Adipocyte (in vitro differentiated cells): ENCODE measurements at places on chromosomes 11 and 22.
A peak's percentile ranks its signal among the peaks of the same experiment; 100 is the strongest.

DNA sequence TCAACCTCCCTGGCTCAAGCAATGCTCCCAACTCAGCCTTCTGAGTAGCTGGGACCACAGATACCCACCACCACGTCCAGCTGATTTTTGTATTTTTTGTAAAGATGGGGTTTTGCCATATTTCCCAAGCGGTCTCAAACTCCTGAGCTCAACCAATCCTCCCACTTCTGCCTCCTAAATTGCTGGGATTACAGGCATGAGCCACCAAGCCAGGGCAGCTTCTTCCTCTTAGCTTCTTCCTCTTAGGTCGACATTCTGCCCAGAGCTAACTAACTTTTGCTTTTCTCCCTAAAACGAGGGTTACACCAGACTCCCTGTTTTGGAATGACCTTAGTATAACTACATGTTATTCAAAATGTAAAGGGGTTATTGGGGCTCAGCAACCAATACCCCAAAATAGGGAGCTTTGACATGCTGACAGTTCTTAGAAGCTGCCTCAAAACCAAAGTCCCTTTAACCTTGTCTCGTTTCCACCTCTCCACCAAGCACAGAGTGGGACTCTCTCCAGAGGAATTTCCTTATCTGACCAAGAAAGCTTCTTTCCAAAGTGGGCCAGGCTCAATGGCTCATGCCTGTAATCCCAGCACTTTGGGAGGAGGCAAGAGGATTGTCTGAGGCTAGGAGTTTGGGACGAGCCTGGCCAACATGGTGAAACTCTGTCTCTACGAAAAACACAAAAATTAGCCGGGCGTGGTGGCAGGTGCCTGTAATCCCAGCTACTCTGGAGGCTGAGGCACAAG is 7.0 kb downstream of the HPS5 start:
- DNase-seq = no peak

- DNase-seq = no peak
Observed at GRCh38 chr11:102592131-102592530, 33.0 kb downstream of the MMP20 start.

GRCh38 chr22:46087816-46088277 is 62.5 kb upstream of the PPARA start:
- peak; percentile 95 for DNase-seq

GRCh38 chr11:124122123-124122522 is 6.9 kb downstream of the VWA5A start:
- DNase-seq = no peak

GRCh38 chr11:44598831-44599230 is 33.4 kb downstream of the CD82 start:
- DNase-seq = no peak

GRCh38 chr11:117444711-117445658 is 117.3 kb downstream of the CEP164 start:
- DNase-seq = no peak

DNA sequence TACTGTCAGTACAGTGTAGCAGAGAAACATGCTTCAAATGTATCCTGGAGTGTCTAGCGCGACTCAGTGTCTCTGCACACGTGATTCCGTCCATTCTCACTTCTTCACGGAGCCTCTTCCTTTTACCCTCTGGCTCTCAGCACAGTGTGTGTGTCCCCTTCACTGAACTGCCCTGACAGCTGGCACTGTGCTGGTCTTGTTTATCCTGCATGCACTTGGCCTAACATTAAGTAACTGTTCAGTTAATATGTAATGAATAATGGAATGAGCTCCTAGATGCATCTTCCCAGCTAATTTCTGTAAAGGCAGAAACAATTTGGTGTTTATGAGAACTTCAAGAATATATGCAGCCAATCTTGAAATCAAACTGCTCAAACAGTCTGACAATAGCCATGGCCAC is 44.4 kb downstream of the KMT5B start:
- no peak for DNase-seq

GRCh38 chr11:66728693-66729385 is at the start of gene SPTBN2:
TSS of gene SPTBN2 (minus strand) at chr11:66729216. CDS start at chr11:66721240, 7,976 bp downstream.
- DNase-seq = peak; percentile 25

- DNase-seq = no peak
Observed at GRCh38 chr22:41777749-41778425, 22.6 kb upstream of the CCDC134 start.

DNA sequence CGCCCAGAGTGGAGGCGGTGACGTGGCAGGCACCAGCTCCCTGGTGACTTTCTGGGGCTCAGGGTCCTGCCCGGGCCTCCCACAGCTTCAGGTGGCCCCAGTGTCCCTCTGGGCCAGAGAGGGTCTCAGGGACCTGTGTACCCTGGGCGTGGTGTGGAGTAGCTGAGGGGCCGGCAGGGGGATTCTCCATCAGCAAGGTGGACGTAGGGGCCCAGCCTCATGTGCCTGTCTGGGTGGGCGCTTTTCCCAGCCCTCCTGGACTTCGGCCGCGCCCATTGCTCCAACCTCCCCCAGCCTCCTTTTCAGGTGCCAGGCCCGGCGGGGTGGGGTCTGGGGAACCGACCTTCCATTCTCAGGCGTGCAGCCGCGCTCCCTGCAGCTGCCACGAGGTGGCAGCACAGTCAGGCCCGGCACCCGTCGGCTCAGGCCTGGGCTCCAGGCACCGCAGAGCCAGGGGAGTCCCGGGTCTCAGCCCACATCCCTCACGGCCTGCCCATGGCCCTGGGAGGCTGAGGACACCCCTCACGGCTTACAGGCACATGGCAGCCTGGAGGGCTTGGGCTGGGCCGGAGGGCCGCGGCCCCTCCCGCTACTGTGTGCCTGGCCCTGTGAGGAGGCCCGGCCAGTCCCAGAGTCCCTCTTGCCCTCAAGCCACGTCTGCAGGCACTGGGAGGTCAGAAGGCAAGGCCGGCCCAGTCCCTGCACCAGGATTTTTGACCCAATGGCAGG is 19.9 kb upstream of the MUC5B start:
- DNase-seq = peak; percentile 77

GRCh38 chr22:19634226-19634975 is 79.9 kb upstream of the SEPTIN5 start:
- no peak for DNase-seq

- DNase-seq = peak; percentile 91
Observed at GRCh38 chr11:58905721-58906547, 33.4 kb upstream of the GLYATL1 start.

- no peak for DNase-seq
Observed at GRCh38 chr11:76335842-76336241, 45.1 kb downstream of the THAP12 start.

GRCh38 chr11:35237860-35238715 is 99.1 kb downstream of the CD44 start:
- DNase-seq = peak; percentile 48

- no peak for DNase-seq
Observed at GRCh38 chr22:42760806-42761565, 40.3 kb upstream of the A4GALT start.

GRCh38 chr11:66979336-66979980 is 4.4 kb downstream of the C11orf86 start:
- DNase-seq = no peak

GRCh38 chr22:41223535-41223934 is 17.2 kb downstream of the CHADL start:
- DNase-seq = no peak

DNA sequence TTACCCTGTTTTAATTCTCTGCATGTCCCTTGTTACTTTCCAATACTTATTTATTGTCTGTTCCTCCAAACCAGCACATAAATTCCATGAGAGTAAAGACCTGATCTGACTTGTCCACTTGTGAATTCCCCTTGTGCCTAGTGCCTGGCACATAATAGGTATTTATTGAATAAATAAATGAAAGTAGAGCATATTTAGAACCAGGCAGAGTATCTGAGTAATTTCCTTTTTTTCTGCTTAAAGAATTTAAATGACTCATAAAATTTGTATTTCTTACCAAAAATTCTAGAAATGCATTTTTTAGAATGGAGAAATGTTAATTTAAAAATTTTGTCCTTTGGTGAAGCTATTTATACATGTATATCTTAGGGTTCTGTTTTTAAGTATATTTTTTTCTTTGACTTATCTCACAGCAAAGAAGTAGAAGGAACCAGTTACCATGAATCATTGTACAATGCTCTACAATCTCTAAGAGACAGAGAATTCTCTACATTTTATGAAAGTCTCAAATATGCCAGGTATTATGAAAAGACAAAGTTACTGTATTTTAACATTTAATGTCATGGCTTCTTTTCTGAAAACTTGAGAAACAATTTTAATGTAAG is 96.8 kb downstream of the ATM start:
- peak; percentile 54 for DNase-seq

DNA sequence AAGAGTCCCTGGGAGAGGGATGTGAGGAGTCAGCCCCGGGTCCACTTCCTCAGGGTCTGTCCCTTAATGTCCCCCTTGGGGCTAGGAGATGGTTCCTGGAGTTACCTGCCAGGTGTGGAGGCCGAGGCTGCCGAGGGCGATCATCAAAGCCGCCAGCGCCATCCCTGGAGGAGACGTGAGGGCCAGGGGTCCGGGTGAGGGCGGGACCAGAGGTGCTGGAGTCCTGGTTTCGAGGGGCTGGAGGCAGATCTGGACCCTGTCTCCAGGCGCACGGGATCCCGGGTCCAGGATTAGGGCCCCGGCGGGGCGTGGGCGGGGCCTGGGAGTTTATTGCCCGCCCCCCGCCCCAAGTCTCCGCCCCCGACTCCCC is at the start of gene ART5:
TSS of gene ART5 (minus strand) at position 292 of the 370 bp plus-strand sequence. CDS start at position 162, 130 bp downstream.
- no peak for DNase-seq

- DNase-seq = peak; percentile 1
Observed at GRCh38 chr22:35191412-35191811, 65.9 kb upstream of the HMGXB4 start.

GRCh38 chr11:43164831-43165230 is 147.0 kb upstream of the API5 start:
- DNase-seq = no peak

DNA sequence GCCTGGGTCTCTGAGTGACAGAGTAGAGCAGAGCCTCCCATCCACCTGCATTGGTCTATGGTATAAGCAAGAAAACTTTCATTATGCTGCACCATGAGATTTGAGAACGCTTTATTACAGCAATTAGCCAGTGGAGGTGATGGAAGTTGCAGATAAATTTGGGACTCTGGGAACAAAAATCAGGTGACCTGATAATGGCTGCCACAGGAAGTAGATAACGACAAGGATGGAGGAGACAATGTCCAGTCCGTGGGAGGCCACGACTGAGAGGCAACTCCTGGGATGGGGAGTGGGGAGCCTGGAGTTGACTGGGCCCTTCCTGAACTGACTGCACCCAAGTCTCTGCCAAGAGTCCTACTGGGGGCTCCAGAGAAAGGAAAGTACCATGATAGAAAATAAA is 4.7 kb downstream of the MRGPRD start:
- DNase-seq = no peak

DNA sequence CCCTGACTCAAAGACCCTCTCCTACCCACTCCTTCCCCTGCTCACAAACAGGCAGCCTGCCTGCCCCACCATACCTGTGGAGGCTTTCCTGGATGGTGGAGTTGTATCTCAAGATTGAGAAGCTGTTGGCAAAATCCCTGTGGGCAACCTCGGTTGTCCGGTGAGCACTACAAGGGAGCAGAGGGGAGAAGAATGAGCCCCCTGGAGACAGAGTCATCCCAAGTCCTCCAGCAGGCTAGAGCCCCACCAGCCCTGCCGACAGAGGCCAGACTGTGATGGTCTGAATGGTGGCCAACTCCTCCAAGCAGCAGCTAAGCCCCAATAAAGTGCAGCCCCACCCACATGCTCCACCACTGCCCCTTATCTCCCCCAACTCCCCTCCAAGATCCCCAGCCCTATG is 17.5 kb downstream of the TMPRSS13 start:
- no peak for DNase-seq

DNA sequence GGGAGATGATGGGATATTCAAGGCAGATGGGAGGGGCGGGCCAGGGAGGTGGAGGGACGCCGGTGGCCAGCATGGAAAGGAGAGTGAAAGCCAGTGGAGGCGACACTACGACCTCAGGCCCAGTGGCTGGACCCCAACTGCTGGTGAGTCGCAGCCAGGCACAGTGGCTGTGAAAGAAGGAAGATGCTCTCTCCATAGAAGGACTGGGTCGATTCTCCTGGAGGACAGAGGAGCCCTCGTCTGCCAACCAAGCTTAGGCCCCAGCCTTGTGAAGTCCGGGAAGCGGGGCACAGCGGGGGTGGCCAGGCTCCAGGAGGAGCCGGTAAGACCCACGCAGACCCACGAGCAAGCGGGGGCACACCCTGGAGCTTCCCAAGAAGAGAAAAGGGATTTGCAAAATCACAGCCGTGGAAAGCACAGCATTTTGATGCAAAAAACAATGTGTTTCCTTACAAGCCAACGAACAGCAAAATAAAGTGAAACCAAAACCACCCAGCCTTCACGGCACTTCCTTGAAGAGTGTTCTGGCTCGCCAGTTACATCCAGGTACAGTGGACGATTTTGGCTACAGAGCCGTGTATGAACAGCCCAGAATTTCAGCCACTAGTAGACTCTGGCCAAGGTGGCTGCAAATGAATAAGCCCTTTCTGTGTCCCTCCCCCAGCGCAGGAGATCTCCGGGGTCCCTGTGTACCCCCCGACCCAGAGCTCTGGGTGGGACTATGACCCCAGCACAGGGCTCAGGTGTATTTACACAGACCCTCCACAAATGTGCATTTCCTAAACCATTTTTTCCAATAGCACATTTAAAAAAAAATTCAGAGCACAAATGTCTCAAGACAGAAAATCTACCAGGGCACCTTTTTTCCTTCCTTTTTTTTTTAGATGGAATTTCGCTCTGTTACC is 96.9 kb downstream of the TRMU start:
- no peak for DNase-seq

- no peak for DNase-seq
Observed at GRCh38 chr22:34278121-34278520, 357.8 kb upstream of the LARGE1 start.

GRCh38 chr22:29346659-29347058 is 31.2 kb upstream of the RASL10A start:
- DNase-seq = no peak

GRCh38 chr11:28228196-28228895 is 120.2 kb downstream of the METTL15 start:
- peak; percentile 40 for DNase-seq

- DNase-seq = no peak
Observed at GRCh38 chr11:120314861-120315260, 10.2 kb upstream of the TLCD5 start.

DNA sequence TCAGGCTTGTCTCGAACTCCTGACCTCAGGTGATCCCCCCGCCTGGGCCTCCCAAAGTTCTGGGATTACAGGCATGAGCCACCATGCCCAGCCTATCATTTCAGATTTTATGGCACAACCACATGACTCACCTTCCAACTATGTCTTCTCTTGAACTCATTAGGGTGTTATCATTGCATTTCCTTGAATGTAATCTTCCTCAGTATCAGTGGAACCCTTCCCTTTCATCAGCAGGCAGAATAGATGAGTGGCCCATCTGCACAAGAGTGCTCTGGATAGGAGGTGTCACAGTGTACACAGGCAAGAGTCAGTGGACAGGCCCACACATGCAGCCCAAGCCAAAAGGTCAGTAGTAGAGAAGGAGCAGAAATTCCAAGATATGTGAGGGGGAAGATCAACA is 29.1 kb upstream of the AQP11 start:
- peak; percentile 11 for DNase-seq

- DNase-seq = peak; percentile 25
Observed at GRCh38 chr11:31921081-31921480, 110.0 kb upstream of the PAX6 start.

DNA sequence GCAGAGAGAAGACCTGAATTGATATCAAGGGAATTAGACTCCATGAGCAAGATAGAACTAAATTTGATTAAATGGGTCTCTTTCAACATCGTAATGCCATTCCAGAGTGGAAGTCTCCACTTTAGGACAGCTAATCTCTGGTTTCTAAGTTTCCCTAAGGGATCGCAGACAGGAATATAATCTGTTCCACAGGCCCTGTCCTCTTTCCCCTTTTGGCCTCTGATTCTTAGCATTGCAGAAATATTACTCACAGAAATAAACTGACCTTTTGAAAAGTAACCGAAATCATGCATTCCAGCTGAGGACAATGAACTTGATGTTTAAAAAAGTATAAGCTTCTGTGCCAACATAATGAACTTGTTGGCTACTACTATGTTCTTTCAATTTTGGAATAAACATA is 227.8 kb downstream of the ETS1 start:
- DNase-seq = peak; percentile 57
